Activated naive CD4-positive, alpha-beta T cell treated with anti-CD3 and anti-CD28 coated beads, Interleukin-2, amount 10 ng/mL, durations not matched to agents 7 days and 5 days (primary cell): ENCODE measurements at places on chromosomes 11 and 22.

DNA sequence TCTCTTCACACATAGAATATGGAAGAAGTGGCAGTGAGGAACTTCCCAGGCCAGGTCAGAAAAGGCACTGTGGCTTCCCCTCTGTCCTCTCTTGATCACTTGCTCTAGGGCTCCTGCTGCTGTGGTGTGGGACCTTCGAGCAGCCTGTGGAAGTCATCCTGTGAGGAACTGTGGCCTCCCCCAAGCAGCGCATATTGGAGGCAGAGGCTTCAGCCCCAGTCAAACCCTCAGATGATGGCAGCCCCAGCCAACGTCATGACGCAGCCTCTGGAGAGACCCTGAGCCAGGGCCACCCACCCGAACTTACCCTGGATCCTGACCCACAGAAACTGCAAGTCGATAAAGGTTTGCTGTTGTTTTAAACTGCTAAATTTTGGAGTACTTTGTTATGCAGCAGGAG, 444.9 kb downstream of the TBC1D22A start:
- no peak for DNase-seq

DNA sequence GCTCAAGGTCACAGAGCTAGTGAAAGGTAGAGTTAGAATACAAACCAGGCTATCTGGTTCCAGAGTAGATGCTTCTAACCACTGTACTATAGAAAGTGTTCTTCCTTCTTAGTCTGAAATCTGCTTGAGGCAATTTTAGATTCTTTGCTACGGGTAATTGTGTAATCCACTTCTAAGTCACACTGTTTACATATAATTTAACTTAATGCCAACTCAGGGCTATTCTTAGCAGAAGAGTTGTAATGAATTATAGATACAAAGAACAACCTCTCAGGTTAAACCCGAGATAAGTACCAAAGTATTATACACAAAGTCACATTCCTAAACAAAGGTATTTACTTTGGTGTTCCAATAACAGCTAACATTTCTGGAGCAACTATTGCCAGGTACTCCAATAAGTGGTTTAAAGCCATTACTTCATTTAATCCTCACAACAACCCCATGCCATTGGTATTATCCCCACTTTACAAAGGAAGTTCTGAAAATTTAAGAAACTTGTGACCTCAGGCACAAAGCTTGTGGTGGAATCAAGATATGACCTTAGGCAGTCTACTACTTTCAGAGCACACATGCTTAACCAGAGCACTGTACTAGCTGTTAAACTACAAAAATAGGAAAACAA, 31.1 kb upstream of the DDI1 start:
- no peak for DNase-seq

DNA sequence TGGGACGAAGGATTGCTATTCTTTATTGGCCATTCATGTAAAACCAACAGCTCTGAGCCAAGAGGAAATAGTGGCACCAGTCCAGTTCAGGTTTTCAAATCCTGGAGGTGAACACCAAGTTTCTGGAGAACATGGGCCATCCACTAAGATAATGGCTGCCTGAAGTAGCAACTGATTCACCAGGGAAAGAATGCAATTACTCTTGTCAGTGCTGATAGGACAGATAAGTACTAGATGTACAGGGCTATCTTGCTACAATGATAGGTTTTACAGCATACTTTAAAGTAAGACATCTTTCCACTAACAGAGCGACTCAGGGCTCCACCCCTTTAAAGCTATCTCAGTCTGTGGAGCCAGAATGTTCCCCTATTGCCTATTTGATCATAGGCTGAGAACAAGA, 36.8 kb upstream of the APOA1 start:
- DNase-seq: no peak

DNA sequence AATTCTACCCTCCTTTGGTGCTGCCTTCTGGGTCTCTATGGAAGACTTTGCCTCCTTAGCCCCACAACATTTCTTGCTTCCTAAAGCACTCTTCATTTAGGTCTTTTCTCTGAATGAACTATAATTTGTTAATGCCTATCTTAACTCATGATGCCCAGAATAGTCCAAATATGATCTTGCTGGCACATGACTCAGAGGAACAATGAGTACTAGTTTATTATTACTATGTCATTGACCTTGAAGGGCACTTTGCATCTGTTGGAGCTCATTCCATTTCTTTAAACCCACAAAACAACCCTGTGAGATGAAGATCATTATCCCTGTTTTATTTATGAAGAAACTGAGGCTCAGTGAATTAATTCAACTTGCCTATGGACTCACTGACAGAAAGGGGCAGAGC, 320.2 kb upstream of the PLET1 start:
- no peak for DNase-seq

DNA sequence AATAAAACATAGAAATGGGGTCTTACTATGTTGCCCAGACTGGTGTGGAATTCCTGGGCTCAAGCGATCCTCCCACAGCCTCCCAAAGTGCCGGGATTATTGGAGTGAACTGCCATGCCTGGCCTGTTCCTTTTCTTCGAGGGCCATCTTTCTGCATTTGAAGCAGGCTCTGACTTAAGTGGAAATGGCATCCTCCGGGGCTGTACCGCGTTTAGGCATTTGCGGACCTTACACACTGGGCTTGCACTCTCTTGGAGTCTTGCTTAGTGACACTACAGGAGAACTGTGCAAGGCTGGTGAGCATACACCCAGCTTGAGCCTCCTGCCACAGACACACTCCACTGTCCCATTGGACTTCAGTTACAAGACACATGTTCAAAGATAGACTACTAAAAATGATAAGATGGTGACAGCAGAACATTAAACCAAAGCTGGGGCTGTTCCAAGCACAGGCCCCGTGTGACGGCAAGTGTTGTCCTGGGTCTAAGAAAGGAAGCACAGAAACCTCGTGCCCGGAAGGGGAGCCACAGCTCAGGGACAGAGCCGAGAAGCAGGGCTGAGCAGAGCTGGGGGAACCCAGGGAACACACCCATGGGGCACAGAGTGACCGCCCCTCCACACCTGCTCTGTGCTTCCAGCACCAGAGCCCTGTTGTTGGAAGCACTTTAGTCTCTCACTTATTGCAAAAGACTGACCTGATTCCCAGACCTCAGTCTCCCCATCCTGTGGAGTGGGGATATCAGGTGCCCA, 59.0 kb upstream of the SHANK2 start:
- no peak for DNase-seq

GRCh38 chr11:73177778-73178539, 35.8 kb upstream of the FCHSD2 start:
- DNase-seq: peak; percentile 90

GRCh38 chr11:21461701-21462100, 731.2 kb upstream of the ANO5 start:
- no peak for DNase-seq

DNA sequence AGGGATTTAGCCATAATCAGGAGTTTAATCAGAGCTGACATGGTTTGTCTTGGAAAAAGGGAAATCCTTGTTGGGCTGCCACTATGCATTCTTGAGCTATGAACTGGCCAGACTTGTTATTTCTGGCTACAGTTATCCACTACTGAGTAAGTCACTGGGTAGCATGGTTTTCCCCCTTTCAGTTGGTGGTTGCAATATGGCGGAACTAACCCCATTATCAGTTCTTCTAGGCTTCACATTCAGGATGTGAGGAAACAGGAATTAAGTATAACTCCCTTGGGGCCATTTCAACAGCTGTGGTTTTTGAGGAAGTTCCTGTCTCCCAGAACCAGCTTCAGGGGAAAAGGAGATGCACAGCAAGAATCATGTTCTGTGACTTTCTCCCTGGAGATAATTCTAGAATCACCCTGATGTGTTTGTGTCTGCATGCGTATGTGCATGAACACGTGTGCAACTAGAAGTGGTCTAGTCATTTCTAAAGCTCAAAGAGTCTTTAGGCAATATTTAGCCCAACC, 103.0 kb upstream of the CD44 start:
- DNase-seq: no peak

- DNase-seq: peak; percentile 45
These were observed 63.5 kb downstream of the ENDOD1 start for GRCh38 chr11:95152876-95153856.

- DNase-seq: no peak
These were observed 31.2 kb downstream of the CCDC83 start for GRCh38 chr11:85886089-85887056.

DNA sequence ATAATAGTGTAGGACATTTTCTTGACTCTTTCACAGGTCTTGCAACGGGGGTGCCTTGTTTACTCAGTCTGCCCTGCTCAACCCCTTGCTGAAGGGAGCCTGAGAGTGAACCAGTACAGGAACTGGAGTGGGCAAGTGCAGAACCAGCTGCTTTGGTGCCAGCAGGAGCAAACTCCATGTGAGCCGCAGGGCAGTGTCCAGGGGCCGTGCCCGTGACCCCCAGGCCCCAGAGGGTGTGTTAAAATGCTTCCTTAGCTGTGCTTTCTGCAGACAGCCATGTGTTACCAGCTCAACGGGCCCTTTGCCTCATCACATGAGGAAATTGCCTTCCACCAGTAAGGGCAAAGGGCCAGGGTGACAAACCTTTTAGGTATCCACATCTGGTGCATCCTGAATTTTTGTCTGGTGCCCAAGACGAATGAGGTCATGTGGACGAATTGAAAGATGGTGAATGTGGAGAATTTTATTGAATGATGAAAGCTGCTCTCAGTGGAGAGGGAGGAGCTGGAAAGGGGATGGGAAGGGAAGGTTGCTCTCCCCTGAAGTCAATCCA, 53.6 kb upstream of the OR5D13 start:
- no peak for DNase-seq

DNA sequence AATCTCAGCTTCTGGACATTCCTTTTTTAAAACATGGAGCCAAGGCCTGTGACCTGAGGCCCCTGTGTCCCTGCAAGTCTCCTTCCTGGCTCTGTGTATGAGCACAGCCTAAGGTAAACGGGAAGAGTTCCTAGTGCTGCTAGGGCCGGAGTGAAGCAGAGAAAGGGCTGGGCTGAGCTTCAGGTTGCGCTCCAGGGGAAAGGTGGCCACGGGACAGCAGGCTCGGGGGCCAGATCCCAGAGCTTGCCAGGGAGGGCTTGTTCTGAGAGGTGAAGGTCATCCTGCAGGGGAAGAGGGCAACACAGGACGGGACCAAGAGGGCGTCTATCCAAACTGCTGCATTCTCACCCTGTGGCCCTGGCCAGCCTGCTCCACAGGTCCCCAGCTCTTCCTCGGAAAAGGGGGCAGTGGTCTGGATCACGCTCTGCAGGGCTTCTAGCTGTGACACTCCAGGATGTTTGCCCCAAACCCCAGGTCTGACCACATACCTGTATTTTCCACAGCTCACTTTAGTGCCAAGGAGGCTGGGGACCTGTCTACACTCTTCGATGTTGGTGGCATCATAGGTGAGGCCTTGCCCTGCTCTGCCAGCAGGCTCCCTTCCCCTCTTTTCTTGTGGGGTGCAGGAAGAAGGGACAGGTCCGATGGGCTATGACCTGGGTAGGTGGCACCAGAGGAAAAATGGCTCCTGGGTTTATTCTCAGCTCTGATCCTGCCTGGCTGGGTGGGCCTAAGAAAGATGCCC, 20.4 kb downstream of the SLC37A2 start:
- no peak for DNase-seq

DNA sequence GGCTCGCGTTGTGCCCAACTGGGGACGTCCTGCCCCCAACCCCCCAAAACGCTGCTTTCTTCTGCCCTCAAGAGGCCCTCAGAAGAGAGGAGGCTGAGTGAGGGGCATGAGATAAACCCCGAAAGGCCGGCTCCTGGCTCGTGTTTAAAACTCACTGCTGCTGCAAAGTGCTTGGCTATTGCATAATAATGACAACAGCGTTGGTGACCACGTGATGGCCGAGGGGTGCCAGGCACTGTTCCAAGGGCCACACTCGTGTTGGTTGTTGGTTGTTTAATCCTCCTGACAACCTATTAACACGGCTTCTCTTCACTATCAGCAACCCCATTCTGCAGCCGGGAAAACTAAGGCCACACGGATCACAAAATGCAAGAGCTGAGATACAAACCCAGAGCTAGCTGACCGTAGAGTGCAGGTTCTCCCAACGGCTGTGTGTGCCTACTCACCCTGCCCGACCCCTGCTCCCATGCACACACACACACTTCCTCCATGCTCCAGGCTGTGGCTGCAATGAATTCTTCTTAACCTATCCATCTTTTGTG, 51.0 kb downstream of the ANO1 start:
- DNase-seq: no peak

- DNase-seq: no peak
These were observed 194.3 kb upstream of the NARS2 start for GRCh38 chr11:78768971-78769370.

GRCh38 chr22:41951898-41952474, at the start of gene SMIM45:
Gene SMIM45, plus strand, starts transcription at chr22:41952150.
- no peak for DNase-seq

DNA sequence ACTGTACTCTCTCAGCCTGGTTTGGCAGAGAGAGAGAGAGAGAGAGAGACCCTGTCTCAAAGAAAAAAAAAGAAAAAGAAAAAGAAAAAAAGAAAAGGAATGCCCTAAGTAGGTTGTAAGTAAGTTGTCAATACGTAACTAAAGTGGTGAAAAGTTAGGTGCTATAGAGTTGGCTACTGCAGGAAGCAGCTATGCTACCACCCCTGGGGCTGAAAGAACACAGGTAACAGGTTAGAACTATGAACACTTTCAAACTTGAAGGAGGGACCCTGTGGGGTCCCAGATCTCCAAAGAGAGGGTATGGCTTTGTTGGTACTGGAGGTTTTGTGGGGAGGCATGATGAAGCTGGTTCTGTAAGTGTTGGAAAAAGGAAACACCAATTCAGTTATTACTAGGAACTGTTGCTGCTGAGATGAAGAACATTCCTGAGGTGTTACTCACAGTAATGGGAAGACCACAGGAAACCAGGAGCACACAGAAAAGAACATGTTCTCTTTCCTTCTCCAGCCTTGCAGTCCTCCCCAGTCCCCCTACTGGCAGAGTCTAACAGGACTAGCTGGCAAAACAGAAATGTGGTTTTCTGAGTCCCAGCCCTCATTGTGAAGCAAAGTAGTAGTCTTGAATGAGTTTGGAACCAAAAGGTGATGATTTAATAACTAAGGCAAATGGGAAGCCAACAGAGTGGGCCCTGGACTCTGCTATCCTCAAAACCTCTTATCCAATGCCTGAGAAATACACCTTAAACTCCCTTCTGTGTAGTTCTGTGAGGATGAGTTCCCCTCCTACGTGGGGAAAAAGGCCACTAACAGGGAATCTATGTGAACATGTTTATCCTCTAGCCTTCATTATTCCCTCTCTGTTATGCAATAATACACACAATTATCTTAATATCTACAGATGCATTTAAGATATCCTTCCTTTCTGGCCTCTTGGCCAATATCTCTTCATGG, 427.0 kb upstream of the DDI1 start:
- no peak for DNase-seq

DNA sequence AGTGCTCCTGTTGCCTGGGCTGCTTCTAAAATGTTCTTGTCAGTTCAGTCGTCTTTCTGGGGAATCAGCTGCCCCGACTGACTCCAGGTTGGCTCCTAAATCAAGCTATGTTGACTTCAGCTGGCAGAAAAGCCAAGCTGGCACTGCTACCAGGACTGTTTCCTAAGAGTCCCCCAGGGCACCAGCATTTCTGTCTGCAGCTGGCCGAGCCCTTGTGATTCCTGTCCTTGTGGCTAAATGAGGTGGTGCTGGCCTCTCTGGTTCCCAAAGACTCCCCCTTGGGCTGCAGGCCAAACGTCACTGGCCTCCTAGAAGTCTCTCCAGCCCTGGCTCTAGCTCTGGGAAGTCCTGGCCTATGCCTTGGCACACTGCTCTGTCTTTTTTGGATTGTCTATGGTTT, 31.1 kb downstream of the GRAMD1B start:
- no peak for DNase-seq
